Motor neuron (in vitro differentiated cells): ENCODE measurements at places on chromosomes 6 and 20. TPM values are rescaled to one million over a fixed set of nuclear protein-coding genes. Genes with fewer than 3 reads are reported as not detected.

DNA sequence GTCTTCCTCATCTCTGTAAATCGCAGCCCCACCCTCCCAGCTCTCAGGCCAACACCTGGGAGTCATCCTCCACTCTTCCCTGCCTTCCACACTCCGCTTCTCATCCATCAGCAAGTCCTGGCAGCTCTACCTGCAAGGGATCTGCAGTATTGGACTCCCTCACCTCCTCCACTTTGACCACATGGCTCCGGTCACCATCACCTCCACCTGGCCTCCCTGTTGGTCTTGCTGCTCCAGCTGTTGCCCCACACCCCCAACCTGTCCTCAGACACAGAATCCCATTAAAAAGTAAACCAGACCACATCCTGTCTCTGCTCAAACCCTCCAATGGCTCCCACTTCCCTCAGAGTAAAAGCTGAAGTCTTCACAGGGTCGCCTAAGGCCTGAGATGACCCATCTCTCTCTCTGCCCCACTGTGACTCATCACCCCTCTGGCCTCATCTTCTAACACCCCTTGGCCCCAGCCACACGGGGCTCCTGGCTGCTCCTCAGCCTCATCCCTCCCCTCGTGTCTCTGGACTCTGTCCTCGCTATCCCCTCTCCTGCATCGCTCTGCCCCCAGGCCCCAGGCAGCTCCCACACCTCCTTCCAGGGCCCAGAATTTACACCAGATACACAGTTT is 185.1 kb upstream of the SULF2 start:
- no peak for ATAC-seq

DNA sequence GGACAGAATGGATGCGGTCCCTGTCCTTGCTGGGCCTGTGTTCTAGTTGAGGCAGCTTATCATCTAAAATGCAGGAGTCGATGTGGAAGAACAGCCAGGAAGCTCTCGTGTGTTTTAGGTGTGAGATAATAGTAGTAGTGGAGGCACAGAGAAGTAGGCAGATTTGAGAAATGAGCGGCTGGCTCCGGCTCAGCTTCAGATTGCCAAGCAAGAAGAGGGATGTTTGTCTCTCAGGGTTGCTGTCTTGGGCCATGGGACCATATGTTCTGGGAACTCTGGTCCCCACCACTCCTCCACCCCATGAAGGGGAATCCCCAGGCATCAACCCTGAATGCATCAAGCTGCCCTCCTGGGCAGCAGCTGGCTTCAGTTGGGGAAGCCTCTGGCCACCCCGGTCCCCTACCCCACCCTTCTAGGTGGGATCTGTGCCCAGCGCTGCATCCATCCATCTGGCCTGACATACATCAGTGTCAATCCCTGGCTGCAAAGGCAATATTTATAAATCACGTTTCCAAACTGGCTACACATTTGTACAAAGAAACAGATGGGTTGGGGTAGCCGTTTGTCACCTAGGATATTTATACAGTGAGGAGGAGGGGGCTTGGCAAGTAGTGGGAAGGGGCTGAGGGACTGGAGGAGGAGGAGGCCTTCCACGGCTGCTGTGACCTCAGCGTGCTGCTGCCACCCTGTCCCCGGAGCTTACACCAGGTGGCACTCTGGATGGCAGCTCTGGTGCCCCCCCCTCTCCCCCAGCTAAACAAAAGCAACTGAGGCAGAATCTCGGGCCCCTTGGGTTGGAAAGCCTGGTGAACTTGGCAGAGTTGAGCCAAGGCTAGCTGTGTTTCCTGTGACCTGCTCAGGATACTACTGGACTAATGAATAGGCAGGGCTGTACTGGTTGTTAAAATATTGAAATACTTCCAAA is 64.4 kb downstream of the CD40 start:
- ATAC-seq = peak; percentile 36

NXT1 gene
- total RNA-seq = 20.4 and 23.9 TPM in 2 replicates

- ATAC-seq = no peak
Measured at GRCh38 chr20:21033817-21034216, 72.3 kb downstream of the LINC00237 start.

- ATAC-seq = peak; percentile 10
Measured at GRCh38 chr6:117483645-117484016, 1.2 kb downstream of the DCBLD1 start.

- ATAC-seq = no peak
Measured at GRCh38 chr6:63426844-63427243, 107.1 kb upstream of the LGSN start.

PRR18 gene
- total RNA-seq = 0.62 TPM in 1 of 2 replicates, not detected in the other

IRAK1BP1 gene
- total RNA-seq = 16.1 and 16.4 TPM in 2 replicates

GRCh38 chr6:8434727-8435092 is 635 bp downstream of the SLC35B3 start:
- ATAC-seq = no peak

DNA sequence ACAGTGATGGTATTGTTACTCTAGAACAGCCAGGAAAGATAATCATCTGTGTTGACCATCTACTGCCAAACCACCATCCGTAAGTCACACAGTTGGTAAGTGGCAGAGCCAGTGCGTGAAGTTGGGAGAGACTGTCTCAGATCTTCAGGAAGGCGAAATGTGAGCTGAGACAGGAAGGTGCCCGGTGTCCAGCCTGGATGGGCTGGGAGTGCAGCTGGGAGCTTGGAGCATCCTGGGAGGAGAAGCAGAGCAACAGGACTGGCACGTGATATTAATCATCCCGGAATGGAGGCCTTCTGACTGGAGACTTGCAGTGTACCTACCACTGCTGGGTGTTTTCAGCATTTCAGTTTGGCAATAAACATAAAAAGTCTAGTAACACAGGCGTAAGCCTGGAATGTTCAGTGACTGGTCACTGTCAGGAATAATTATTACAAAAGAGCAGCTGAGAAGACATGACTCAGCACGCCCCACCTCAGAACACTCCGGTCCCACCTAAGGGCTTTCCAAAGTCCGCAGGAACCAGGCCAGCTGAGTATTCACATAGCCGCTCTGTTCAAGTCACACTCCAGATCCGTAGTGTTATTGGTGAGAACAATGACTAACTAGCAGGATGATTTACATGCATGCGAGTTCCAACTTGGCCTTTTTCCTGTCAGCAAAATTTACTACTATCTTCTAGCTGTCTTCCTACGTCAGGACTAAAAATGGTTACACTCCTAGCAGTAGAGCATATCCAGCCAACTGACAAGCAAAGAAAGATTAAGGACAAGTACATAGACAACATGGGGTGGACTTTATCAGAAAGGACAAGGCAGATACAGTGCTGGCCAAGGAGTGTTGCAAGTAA is 45.1 kb upstream of the PNRC1 start:
- peak; percentile 85 for ATAC-seq

- ATAC-seq = no peak
Measured at GRCh38 chr6:136737374-136737844, 54.9 kb downstream of the MAP3K5 start.

- no peak for ATAC-seq
Measured at GRCh38 chr6:11784341-11784740, 5.7 kb upstream of the ADTRP start.

GRCh38 chr6:85066266-85066665 is 301.9 kb upstream of the TBX18 start:
- ATAC-seq = no peak

DNA sequence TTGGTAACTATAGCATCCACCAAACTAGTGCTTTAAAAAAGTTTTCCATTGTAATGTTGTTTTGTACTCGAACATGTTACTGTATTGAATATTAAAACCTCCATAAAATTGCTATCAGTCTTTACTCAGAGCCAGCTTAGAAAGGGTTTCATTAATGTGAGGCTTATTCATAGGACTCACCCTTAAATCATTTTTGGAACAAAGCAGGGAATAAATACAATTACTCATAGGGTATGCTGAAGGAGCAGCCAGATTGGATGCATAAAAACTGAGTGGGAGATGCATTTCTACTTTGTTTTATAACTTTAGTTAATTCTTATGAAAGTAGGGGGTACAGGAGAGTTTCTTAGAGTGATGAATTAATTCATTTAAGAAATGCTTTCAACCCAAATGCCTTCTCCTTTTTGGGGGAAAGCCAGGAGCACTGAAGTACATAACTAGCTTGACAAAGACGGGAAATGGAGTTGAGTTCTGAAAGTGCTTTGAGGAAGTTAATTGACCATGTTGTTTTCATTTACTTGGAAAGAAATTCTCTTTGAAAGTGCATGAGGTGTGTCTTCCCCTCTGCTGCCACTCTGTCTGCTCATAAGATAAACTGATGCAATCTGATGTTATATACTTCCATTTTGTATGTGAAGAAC is 90.3 kb downstream of the RNF144B start:
- ATAC-seq = no peak

DNA sequence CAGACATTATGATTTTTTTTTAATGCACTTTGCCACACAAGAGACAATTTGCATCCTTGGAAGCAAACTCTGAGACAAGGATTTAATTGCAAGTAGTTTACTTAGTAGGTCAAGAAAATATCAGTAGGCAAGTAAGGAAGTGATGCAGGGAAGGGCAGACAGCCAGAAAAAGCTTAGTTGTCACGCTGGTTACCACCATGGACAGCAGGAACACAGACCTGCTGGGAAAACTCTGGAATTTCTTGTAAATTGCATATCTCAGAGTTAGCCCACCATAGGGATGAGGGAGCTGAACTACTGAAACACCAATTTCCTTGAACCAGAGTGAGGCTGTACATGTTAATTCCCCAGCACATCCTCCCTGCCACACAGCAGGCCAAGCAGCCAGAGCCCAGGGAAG is 92.7 kb downstream of the L3MBTL3 start:
- no peak for ATAC-seq

GRCh38 chr6:170008294-170008785 is 256.9 kb downstream of the ERMARD start:
- no peak for ATAC-seq

MYCT1 gene
- total RNA-seq = 0.16 TPM in 1 of 2 replicates, not detected in the other

DNA sequence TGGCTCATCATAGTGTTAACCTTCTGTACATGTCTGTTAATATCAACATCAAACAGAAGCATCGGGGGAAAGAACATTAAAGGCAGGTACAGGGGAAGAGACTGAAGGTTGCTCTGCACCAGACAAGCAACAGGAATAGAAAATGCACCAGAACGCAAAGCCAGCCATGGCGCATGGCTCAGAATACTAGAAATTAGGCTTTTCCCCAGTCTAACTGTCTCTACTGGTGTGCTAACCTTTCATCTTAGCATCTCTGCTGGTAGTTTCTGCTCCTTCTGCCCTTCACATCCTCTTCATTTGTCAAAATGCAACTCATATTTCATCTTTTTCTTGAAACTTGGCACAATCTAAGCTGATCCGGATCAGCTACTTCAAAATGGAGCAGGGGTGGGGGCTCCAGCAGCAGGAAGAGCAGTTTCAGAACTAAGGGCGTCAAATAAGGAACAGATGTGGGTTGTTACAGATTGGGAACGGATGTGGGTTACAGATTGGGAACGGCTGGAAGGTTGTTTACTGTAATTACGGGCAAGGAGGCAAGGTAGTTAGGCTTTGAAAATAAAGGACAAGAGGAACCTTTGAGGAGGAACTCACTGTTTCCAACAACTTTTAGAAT is 13.1 kb upstream of the RNASET2 start:
- no peak for ATAC-seq

GRCh38 chr6:142408409-142408808 is 106.6 kb downstream of the ADGRG6 start:
- no peak for ATAC-seq

DNA sequence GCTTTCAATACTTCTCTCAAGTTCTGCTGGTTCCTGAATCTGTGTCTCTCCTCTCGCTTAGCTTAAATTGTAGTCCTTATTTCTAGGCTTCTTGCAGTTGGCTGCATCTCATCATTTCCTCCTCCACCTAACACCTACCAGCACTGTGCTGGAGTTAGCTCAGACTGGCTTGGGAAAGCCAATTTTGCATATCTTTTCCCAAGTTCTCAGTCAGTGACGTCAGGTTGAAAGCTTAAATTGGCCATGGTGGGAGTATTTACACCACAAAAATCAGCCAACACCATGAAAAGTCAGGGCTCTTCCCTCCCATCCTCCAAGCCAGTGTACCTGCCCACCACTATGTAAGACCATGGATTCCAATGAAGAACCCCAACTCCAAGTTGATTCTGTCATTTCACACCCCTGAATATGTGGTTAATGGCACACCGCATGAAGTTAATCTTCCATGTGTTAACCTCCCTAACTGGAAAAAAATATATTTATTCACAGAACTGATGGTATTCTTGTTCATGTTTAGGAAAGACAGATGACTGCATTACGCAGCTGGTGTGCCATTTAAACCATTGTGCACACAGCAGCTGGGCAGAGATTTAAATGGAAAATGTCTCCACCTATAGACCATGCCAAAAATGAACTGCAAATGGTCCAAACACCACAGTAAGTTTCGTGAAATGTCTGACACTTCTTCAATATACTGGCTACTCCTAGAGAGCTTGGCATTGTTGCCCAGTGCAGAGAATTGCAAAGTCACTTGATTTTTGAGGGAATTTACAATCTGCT is 274.1 kb upstream of the MAP3K7 start:
- no peak for ATAC-seq

CST1 gene
- not detected in 2 replicates for total RNA-seq
